Skeletal muscle tissue (tissue), 5 donors: ENCODE measurements at places on chromosomes 13 and 19. TPM values are rescaled to one million over a fixed set of nuclear protein-coding genes. Genes with fewer than 3 reads are reported as not detected.

Gene MRPS12
- total RNA-seq = 21.9 TPM

Gene TRAPPC5
- 9.4 TPM for total RNA-seq

Gene WDR62
- total RNA-seq = 2.1 TPM

Gene SLITRK6
- 3.7 TPM for total RNA-seq

Gene ARHGEF7
- total RNA-seq = 99.7 TPM

Gene KLK15
- total RNA-seq = not detected
